ENCODE measurements at places on chromosomes 3 and 15.

GRCh38 chr3:188476935-188477334, 323.0 kb downstream of the LPP start:
- no peak for DNase-seq

GRCh38 chr15:80915472-80915871, 74.1 kb downstream of the MESD start:
- DNase-seq = no peak

DNA sequence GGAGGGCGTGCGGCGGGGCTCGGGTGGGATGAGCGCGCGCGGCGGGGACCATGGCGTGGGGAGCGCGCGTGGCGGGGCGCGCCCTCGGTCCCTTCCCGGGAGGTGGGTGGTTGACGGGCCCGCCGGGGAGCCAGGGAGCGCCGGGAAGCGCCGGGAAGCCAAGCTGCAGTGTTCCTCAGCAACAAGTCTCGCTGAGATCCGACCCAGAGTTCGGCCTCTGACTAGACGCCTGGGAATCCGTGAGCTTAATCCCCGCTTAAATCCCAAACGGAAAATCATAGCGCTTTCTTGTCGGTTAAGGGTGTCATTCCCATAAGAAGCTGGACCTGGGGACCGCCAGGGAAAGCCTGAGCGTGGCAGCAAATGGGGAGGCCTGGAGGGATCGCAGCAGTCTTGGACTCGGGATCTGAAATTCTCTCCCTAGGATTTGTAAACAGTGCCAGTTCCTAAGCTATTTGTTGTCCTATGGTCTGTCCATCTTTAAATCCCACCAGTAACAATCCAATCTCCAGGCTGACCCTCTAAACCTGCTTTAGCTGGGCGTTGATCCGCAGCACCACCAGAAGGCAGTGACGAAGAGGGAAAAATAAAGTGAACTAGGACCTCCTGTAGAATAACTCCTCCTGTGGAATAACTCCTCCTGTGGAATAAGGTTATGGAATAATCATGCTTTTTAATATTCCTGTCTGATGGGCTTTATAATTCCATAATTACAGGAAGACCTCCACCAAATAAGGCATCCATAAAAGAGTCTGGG, 570 bp upstream of the NEDD4 start:
- peak; percentile 19 for DNase-seq

GRCh38 chr3:71753701-71754609, at the start of gene GPR27:
Gene GPR27 (plus strand): TSS chr3:71753855. CDS start chr3:71754050, 195 bp downstream.
- DNase-seq = no peak

- DNase-seq = peak; percentile 69
Measured at GRCh38 chr3:149969940-149970715, 567 bp downstream of the PFN2 start.

DNA sequence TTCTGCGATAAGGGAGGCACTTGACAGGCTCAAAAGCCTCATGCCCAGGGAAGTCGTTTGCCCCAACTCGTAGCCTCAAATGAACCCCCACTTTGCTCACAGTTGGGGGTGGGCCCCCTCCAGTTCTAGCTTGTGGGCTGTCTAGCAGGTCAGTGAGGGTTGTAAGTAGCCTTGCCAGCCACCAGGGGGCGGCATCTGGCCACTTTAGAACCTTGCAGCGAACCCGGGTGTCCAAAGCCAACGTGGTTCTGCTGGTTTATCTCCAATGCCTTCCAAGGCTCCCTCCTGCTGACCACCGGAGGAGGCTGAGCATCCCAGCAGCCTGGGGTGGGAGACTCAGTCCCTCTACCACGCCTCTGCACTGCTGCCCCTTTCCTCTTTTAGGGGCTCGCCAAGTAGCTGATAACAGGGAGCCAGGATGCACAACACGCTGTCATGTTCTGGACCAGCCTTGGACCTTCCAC, 9.2 kb upstream of the RBSN start:
- DNase-seq = peak; percentile 73

DNA sequence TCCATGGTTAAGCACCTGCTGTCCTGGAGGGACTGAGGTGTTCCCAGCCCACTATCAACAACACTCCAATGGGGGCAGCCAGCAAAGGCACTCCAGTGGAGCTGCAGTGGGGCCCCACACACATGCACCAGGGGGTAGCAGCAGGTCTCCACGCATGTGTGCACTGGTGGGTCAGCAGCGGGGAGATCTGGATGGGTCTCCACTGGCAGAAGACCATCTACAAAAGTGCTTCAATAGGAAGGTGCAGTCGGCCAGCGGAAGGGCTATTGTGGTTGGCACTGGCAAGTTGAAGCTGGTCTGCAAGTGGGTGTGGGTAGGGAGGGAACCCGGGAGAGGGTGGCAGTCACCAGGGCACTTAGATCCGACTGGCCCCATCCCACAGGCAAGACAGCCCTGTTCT, 1355.4 kb downstream of the NSUN3 start:
- DNase-seq = no peak

DNA sequence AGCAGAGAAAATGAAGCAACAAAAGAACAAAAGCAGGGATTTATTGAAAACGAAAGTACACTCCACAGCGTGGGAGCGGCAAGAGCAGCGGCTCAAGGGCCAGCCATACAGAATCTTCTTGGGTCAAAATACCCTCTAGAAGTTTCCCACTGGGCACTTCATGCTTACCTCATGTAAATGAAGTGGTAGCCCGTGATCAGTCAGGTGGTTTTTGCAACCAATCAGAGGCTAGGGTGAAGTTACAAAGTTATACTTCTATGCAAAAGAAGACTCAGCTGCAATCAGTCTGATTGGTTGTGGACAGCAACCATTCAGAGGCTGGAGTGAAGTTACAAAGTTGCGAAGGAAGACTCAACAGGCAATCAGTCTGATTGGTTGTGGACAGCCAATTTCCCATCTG, 37.8 kb upstream of the TRH start:
- no peak for DNase-seq

GRCh38 chr3:107407355-107407754, 30.1 kb downstream of the CCDC54 start:
- no peak for DNase-seq

GRCh38 chr3:17192995-17193394, 308.2 kb downstream of the PLCL2 start:
- DNase-seq = no peak

GRCh38 chr3:99984139-99984538, 130.2 kb downstream of the FILIP1L start:
- DNase-seq = no peak

- no peak for DNase-seq
Measured at GRCh38 chr3:52422669-52423068, 22.2 kb downstream of the SEMA3G start.

DNA sequence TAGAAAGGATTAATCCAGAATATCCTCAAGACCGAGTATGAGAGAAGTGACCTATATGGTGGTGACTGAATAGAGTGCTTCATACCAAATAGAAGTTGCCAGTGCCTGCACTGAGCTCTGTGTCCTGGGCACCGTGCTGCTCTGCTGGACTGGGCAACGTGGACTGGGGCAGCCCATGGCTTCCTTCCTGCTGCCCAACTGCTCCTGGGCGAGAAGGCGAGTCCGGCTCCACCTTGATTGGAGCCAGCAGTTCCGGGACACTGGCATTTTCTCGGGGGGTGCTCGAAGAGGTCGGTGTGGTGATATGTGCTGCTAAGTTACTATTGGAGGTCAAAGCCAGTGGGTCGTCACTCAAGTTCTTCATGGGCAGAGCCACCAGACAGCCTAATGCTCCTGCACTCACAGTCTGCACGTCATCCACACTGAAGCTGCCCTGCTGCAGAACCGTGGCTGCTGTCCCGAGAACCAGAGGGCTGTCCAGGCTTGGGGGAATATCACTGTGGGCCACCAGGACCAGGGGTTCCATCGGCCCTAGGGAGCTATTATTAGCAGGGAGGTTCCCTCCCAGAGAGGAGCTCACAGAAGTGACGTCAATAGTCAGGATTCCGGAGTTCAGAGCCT, 14.1 kb downstream of the ZXDC start:
- DNase-seq = no peak
